Glutamatergic neuron (in vitro differentiated cells): ENCODE measurements at places on chromosomes 1 and 21. TPM values are rescaled to one million over a fixed set of nuclear protein-coding genes. Genes with fewer than 3 reads are reported as not detected.

FOXO6 gene
- total RNA-seq, result 11.7 TPM

FCAMR gene
- not detected for total RNA-seq

CD101 gene
- total RNA-seq, result 3.2 TPM

ZNF281 gene
- total RNA-seq, result 32.2 TPM

MYBPH gene
- not detected for total RNA-seq

CCDC17 gene
- total RNA-seq, result 3.8 TPM

ABCG1 gene
- total RNA-seq, result 31.9 TPM

FDPS gene
- total RNA-seq, result 265 TPM

KRTAP20-2 gene
- total RNA-seq, result not detected

PAQR6 gene
- 10.8 TPM for total RNA-seq

HEYL gene
- total RNA-seq, result 9.0 TPM

ARHGAP30 gene
- not detected for total RNA-seq

SERTAD4 gene
- total RNA-seq, result 1.5 TPM

ANKRD34A gene
- total RNA-seq, result 0.59 TPM

RBP7 gene
- not detected for total RNA-seq

ITGB2 gene
- 0.91 TPM for total RNA-seq

MPL gene
- total RNA-seq, result not detected

HMCN1 gene
- 0.93 TPM for total RNA-seq
